ENCODE measurements at places on chromosomes 16 and 17. TPM values are rescaled to one million over a fixed set of nuclear protein-coding genes. Genes with fewer than 3 reads are reported as not detected.

KCTD19 gene
- 0.16 TPM for total RNA-seq

GPR179 gene
- 0.61 TPM for total RNA-seq

GRCh38 chr17:39011907-39012468 is 44.8 kb upstream of the FBXO47 start:
- no peak overlapping the region for H3K4me3 ChIP-seq
- no peak for DNase-seq
- no peak overlapping the region for H3K27ac ChIP-seq
- H3K4me1 ChIP-seq, result no peaks in the 10 kb centered on the region
- no peaks in the 10 kb centered on the region for H3K36me3 ChIP-seq
- no peaks in the 10 kb centered on the region for H3K27me3 ChIP-seq

- no peak overlapping the region for H3K4me3 ChIP-seq
- H3K36me3 ChIP-seq, result no peaks in the 10 kb centered on the region
- no peaks in the 10 kb centered on the region for H3K27me3 ChIP-seq
- H3K4me1 ChIP-seq, result peaks cover 27% of the 10 kb centered on the region
Measured at GRCh38 chr16:50204453-50205108, 51.5 kb downstream of the TENT4B start.

DNA sequence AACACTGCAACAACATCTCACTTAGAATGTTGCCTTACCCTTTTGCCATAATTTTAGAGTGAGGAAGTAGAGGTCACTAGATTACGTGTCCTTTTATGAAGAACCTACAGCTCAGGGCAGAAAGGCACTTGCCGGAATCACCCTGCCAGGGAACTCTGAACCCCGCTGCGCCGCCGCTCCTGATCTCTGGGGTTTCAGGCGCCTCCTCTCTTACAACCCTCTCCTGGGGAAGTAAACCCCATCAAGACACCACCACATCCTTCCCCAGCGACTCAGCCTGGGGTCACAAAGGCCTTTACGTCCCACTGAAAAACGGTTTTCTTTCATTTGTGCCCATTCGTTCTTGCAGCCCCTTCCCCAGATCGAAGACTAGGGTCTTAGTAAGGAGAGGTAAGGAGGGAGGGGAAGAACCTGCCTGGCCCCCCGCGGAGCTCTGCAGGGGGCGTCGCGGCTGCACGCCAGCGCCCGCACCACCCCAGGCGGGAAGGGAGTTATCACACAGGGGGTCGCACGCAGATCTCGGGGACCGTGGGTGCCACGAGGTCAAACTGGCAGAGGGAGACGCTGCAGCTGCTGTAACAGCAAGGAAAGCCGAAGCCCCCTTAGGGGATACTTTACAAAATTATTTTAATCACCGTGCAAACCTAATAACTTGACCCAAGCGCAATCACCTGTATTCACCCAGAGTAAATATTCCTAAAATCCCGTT is 1.0 kb upstream of the HLF start:
- H3K4me3 ChIP-seq, result peak overlapping the region; percentile 64
- DNase-seq, result no peak
- H3K4me1 ChIP-seq, result no peaks in the 10 kb centered on the region
- H3K27ac ChIP-seq, result no peak overlapping the region
- no peaks in the 10 kb centered on the region for H3K27me3 ChIP-seq

DNA sequence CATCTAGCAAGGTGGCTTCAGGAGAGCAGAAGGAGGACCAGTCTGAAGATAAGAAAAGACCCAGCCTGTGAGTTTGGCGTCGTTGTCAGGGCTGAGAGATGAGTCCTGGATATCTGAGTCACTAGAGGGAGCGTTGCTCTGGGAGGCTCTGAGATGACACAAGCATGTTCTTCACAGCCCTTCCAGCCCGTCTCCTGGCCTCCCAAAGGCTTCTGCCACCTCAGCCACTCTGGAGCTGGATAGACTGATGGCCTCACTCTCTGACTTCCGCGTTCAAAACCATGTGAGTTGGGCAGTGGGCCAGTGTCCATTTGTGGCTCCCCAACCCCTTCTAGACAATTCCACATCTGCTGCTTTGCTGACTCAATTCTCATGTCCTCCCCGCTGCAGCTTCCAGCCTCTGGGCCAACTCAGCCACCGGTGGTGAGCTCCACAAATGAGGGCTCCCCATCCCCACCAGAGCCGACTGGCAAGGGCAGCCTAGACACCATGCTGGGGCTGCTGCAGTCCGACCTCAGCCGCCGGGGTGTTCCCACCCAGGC is 2.3 kb downstream of the TGFB1I1 start:
- DNase-seq, result no peak
- no peaks in the 10 kb centered on the region for H3K27me3 ChIP-seq
- H3K4me1 ChIP-seq, result peaks cover 7% of the 10 kb centered on the region

All from pancreas (tissue), 10 donors.